CD4-positive, alpha-beta T cell treated with Interleukin-15 for 4 hours (primary cell): ENCODE measurements at places on chromosomes 7 and 10.

GRCh38 chr7:22697322-22697859 is 29.6 kb upstream of the IL6 start:
- DNase-seq: no peak

- no peak for DNase-seq
Observed at GRCh38 chr10:35391153-35391953, 55.0 kb downstream of the CCNY start.

DNA sequence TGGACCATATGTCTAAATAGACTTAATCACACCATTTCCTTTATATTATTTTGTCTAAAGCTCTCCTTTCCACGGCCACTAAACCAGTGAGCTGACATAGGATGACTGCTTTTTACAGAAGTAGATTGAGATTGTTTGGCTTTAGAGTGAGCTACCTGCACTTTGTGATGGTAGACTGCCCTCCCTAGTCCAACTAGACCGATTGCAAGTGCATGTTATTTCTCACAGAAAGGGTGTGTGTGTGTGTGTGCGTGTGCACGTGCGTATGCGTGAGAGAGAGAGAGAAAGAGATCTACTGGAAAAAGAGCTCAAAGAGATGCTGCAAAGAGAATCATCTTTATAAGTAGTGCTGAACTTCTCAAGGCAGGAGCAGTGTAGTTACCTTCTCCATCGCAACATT is 60.7 kb downstream of the VCL start:
- DNase-seq: peak; percentile 28

GRCh38 chr7:128236924-128237586 is 4.0 kb upstream of the LEP start:
- no peak for DNase-seq

- no peak for DNase-seq
Observed at GRCh38 chr10:33295851-33296250, 38.6 kb downstream of the NRP1 start.

- no peak for DNase-seq
Observed at GRCh38 chr10:120421250-120421649, 35.8 kb upstream of the PLPP4 start.
